ENCODE measurements at places on chromosomes 2 and 18.

DNA sequence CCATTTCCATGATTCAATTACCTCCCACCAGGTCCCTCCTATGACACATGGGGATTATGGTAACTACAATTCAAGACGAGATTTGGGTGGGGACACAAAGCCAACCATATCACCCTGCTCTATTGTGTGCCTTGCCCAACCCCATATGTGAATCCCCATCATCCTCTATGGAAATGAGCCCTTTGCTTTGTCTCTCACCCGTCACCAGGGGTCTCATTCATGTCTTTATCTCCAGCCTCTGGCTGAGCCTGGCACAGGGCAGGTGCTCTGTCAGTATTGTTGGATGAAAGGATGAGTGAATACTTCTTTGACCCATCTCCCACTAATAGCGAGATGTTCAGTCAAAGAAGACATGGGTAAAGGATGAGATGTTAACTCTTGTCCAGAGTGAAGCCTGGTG, 116.6 kb upstream of the LGALSL start:
- no peak for DNase-seq

DNA sequence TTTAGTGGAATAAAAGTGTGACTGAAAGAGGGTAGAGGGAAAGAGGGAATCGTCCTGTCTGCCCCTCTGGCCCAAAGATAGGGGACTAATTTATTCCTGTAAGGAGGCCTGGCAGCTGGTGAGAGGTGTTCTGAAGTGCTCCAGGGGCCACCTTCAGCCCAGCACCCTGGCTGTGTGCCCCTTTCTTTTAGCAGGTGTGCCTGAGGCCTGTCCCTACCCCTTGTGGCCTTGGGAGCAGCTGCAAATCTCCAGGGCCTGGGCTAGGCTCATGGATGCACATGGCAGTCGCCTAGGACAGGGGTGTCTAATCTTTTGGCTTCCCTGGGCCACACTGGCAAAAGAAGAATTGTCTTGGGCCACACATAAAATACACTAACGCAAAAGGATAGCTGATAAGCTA, 37.3 kb downstream of the FHOD3 start:
- no peak for DNase-seq

DNA sequence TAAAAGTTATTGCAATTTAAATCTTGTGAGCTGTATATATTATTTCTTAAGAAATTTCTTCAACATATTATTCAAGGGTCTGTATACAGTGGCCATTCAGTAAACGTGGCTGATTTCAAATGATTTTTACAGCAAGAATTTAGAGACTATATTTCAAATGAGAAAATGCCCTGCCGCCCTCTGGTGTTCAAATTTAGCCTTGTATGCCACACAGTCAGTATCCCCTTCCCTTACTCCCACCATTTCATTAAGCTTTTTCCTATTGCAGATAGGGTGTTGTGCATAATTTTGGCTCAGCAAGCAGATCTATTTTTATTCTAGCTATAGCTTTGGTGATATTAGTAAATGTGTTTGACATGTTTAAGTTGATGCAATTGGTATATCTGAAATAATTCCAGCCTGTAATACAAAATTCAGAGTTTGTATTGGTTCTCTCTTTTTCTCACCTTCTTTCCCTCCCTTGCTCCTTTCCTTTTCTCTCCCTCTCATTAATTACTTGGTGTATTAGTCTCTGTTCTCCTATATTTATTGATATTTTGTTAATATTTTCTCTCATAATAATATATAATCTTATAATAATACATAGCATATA, 22.8 kb upstream of the SCN7A start:
- peak; percentile 29 for DNase-seq

- no peak for DNase-seq
These were observed 535.5 kb downstream of the XIRP2 start for GRCh38 chr2:167423731-167424130.

DNA sequence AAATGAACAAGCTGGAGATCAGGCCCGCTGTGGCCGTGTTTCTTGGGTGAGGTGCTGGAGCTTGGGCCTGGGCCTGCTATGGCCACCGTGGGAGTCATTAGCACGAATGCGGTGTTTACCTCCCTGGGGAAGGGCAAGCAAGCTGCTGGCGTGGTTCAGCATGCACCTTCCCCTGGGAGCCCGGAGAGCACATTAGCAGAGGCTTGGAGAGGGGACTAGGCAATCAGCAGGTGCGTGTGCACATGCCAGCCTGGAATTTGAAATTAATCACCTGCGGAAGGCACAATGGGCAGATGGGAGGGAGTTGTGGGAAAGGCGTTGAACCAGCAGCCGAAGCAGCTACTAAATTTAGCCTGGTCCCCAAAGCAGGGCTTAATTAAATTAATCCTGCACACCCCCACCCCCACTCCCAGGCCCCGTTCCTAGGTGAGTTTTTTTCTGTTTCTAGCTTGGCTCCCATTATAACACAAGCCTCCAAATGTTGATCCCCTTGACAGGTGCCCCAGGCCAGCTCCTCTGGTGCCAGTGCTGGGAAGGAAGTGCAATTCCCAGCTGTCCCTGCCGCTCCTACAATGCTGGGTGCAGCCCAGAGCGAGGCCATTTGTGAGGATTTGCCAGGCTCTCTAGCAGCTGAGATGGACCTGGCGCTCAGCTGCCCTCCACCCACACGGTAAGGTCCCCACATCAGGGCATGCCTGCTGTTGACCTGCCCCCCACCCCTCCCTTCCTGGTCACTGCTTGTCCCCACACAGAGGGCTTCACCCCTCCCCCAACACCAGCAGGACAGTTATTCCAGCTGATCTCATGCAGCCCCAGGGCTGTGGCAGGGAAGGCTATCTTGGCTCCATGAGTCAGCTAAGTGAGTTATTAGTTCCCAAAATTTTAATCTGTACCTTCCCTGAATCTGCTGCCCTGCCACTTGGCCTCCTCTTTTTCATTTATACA, 115.0 kb downstream of the ZBTB7C start:
- DNase-seq = peak; percentile 47

- no peak for DNase-seq
These were observed 57.9 kb downstream of the ABCA12 start for GRCh38 chr2:215080545-215080944.

GRCh38 chr2:20575414-20575813, 75.5 kb downstream of the HS1BP3 start:
- no peak for DNase-seq

- DNase-seq = peak; percentile 91
These were observed 18.1 kb downstream of the ARHGAP28 start for GRCh38 chr18:6747646-6748045.

DNA sequence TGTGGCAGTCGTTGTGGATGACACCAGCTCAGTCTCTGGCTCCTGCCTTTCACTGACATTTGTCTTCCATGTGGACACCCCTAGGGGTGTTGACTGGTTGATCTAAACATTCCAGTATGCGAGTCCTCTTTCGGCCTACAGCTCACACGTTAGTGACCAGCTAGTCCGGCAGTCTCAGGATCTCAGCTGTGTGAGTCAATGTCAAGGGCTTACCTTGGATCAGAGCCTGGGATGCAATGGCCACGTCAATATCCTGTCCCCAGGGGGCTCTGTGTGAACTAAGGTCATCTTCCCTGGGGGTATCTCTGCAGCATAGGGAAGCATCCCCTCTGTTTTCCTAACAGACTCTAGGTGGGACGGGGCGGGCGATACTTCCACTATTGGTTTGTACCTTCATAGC, 35.1 kb upstream of the YWHAQ start:
- DNase-seq = peak; percentile 32

GRCh38 chr2:161836664-161837063, 212.4 kb downstream of the SLC4A10 start:
- no peak for DNase-seq

DNA sequence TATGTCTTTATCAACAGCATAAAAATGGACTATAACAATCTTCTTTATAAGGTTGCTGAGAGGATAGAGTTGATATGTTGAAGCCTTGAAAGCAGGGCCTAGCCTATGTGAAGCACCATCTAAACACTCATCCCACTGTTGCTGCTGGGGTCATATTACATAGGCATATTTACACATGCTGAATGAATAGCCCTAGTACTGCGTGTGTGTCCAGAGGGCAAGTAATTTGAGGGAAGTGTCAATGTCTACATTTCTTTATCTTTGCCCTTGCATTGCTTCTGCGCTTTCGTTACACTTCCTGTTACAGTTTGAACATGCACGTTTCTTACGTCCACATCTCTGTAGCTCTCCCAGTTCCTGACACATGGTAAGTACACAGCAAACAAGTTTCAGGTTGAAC, 280.3 kb upstream of the ATP5MC3 start:
- no peak for DNase-seq

- DNase-seq = no peak
These were observed 199.2 kb upstream of the SMAD2 start for GRCh38 chr18:48129621-48130082.

All from bronchial epithelial cell (primary cell).